Daoy (cell line): ENCODE measurements at places on chromosomes 2 and 18.

DNA sequence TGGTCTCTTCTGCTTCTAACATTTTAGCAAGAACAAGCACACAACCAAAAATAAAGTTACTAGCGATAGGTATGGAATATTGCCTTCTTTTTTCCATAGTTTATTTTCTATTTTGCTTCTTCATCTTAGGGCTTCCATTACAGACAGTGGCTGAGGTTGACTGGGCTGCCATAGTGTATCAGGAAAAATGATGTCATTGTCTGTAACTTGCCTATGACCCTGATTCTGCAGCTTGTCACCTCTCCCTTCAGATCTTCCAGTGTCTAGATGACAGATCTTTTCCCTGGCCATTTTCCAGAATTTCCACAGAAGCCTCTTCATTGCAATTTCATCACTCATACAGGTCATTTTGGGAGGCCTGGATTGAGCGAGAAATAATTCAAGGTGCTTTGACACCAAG, 308.5 kb downstream of the EPHA4 start:
- no peak for DNase-seq

DNA sequence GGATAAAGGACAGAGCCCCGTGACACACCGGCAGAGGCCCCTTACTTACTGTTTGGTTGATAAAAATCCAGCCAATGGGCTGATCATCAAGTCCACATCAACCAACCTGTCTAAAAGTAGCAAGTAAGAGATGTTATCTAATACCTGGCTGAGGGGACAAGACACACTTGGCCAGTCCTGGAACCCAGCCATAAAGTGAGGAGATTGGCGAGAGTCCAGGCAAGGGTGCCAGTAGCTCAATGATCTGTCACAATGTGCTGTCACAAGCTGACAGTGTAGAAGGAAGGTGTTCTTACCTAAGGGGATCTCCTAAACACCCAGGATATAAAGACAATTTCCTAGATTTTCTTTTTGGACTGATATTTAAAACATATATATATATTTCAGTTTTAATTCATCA, 61.7 kb upstream of the IL1R2 start:
- DNase-seq: no peak

- DNase-seq: no peak
Measured at GRCh38 chr2:62931536-62931935, 119.1 kb upstream of the OTX1 start.

DNA sequence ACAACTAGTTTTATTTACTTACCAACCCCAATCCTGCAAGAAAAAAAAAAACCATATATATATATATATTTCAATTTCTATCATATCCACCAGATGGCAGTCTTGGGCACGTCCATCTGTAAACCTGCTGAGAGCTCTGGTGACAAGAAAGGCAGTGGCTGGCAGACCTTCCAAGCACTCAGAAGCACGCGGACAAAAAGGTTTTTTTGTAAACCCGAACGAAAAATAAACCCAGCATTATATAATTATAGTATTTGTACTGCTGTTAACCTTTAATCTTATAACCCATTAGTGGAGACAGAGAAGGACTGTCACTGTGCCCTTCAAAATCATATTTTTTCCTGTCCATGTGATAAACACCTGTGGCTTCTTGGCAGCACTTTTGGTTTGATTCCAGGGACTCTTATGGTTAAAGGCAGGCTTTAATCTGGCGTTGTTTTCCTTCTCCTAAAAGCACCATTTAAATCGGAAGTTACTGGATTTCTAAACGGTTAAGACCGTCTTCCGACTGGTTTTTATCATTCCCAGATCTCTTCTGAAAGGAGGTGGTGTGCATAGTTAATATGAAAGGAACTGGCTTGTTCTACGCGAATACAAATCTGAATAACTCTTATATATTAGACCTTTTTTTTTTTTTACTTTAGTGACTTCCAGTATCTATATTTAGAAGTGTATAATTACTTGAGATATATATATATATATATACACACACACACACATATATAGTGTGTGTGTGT, 31.0 kb upstream of the SLC3A1 start:
- DNase-seq: peak; percentile 75

DNA sequence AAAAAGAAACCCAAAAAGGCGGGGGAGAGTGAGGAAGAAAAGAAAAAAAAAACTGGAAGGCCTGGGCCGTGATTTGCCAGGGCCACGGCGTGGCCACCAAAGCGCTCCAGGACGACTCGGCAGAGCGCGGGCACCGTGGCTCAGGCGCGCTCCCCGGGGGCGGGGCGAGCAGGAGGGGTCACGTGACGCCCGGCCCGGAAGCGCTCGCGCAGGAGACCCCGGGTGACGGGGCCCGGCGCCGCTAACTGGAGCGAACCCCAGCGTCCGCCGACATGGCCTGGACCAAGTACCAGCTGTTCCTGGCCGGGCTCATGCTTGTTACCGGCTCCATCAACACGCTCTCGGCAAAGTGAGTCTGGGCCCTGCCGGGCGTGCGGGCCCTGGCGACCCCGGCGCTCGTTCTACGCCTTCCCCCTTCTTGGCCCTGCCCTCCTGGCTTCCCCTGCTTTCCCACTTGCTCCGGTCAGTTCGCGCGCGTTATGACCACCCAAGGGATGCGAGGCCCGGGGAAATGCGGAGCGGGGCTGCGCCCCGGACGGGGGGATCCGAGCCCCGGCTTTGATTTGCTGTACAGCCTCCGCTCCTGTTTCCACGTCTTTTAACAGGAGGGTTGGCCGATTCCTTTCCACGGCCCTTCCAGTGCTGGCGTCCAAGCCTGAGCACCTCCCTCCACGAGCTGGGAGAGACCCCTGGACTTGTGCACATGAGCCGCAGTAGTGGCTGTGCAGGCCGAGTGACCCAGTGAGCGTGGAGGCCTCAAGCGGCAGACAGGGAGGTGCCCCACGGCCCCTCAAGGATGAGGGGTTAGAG, at the start of gene SLC35F6:
Gene SLC35F6 (plus strand): TSS at position 207 of the 810 bp plus-strand sequence. CDS start 66 bp downstream, at position 273.
- DNase-seq: peak; percentile 91

DNA sequence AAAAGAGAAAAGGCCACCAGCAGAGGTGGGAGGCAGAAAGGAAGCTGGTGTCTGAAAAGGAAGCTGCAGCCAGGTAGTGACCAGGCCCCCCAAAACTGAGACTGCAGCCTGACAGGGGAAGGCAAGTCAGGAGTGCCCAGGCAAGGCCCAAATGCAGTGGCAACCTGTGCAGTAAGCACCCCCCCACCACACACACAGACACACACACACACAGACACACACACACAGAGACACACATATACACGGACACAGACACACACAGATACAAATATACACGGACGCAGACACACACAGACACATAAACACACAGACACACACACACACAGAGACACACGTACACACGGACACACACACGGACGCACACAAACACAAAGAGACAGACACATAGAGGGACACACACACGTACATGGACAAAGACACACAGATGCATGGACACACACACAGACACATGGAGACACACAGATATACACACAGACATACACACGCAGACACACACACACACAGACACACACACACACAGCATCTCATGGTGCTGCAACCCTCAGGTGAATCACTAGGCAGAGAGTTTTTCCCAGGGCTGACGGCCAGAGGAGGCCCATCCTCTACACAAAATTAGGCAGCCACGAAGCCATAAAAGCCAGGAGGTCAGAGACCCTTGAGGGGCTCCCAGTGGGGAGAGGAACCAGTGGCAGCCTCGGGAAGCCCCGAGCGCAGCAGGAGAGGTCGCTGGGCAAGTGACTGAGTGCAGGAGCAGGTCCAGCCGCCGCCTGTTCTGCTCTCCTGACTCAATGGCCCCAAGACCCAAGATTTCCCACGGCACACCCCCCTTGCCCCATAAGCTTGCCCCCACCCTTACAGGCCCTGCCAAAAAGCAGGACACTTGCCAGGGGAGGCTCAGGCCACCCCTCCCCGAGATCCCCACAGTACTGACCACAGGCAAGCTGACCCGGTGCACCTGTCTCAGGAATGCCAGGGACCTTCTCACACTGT, 6.3 kb downstream of the SDC1 start:
- DNase-seq: no peak

- DNase-seq: peak; percentile 87
Measured at GRCh38 chr2:160492401-160493226, 993 bp downstream of the RBMS1 start.

DNA sequence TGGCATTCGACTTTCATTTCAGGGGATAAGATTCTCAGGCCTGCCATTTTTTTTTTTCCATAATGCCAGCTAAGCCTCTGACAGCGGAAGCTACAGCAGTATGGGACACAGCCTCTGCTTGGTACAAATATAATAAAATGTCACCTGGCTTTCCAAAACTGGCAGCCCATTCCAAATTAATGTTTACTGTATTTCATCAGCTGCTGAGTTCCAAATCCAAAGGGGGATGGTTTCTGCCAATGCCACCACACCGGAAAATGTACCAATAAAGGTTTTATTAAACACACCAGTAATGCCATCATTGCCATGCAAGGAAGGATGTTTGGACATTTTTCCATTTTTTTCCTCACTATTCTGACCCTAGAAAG, 275.8 kb upstream of the CCDC68 start:
- DNase-seq: no peak
